ENCODE measurements at places on chromosomes 3 and 15. TPM values are rescaled to one million over a fixed set of nuclear protein-coding genes. Genes with fewer than 3 reads are reported as not detected.

The TP63 gene
- total RNA-seq, result not detected

The MAP6D1 gene
- not detected for total RNA-seq

The HGD gene
- 7.4 TPM for total RNA-seq

- no peak for DNase-seq
Measured at GRCh38 chr3:17592956-17593355, 149.5 kb downstream of the TBC1D5 start.

- no peak for DNase-seq
Measured at GRCh38 chr3:175469124-175469523, 610.0 kb downstream of the NAALADL2 start.

DNA sequence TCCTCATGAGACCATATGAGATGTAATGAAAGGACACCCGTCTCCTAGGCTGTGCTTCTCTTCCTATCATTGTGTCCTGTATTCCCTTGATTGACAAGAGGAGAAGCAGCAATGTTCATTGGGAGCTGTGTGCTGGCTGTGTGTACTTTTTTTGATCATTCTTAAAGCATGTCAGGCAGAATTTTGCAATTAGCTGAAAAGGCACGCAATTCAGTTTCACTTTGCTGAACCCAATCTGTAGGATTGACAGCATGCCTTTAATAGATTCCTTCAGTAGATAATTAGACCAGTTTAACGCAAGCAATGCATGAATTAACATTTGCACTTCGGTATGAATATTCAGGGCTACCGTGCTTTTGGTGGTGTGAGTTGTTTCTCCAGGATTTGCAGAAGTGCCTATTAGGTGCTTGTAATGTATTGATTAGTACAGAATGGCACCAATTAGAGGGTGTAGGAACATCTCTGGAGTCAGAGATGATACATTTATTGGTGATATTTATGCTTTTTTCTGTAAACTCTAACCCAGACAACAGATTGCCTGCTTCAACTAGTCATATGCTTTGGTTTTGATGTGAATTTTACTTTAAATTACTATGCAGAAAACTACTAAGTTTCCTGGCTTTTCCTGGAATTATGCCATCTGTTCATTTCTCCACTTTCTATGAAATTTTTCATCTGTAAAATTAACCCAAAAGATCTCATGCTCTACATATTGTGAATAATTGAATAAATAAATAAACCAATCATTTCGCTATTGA lies 114.3 kb downstream of the NSUN3 start:
- DNase-seq, result no peak

- DNase-seq, result no peak
Measured at GRCh38 chr3:183202004-183202722, 39.6 kb upstream of the LAMP3 start.

DNA sequence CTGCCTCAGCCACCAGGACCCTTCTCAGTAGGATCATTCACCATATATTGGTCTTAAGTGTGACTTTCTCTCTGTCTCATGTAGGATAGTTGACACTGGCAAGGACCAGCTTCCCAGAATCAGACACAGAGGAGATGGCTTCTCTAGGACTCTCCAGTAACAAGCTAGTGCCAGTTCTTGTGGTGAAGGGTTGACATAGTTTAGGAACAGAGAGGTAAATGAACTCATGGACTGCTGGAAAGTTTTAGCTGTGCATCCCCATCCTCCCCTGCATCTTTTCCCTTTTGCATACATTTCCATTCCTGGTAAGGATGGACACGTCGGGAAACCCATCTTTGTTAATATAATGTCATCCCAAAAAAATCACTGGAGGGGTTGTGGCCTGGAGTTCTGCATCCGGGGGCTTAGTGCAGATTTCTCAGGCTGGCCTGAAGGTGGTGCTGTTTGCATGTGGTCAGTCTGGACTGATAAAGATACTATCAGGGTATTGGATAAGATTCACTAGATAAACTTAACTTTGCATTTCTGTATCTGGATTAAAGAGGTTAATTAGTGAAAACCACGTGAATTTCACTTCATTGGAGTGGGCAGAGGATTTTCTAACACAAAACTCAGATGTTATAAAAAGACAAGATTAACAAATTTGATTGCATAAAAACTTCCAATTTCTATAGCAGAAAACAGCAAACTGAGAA lies 110.8 kb downstream of the TBC1D2B start:
- DNase-seq, result no peak

DNA sequence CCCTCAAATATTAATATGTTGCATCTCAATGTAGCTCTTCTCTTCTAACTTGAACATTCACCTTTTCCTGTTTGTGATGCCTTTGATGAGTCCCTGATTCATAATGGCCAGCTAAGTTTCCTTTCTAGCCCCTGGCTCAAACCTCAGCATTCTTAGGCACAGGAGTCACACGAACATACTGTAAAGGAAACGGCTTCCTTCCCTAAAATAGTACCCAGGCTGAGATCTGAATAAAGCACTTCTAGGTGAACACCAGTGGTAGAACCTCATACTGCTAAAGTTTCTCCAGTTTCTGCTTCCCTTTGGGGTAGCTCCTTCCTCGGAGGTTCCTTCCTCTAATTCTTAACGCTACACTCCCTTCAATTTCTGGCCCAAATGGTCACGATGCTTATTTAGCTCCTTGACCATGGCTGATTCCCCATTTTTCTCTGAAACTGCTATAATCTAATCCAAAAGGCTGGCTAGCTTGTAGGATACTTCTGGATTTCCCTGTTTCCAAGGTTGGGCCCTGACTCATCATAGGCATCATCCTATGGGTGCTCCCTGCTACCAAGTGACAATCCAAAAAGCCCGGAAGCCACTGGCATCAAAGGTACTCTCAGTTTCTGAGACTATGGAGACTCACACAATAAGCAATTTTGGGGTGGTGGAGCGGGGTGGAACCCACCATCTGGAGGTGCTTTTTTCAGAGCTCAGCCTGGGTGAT lies 2.4 kb downstream of the ANAPC13 start:
- no peak for DNase-seq

GRCh38 chr3:107925851-107926250 lies 165.0 kb downstream of the CD47 start:
- DNase-seq, result no peak

All from uterus (tissue), 4 donors.